Small intestine (tissue), 16 donors: ENCODE measurements at places on chromosomes 12 and 14.

DNA sequence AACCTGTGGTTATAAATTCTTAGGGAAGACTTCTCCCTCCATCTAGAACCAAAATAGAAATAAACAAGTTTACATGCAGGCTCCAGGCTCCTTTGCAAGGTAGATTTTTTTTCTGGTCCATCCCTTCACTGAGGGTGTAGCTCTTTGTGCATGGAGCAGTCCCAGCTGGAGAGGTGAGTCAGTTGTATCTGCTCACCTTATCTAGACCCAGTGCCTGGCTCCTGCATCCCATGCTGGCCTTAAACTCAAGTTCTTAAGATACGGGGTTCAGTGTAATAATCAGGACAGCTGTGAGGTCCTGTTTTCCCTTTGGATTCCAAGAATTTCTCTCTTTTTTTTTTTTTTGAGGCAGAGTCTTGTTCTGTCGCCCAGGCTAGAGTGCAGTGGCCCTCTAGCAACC is 14.8 kb downstream of the ATP6V0A2 start:
- DNase-seq, result no peak

DNA sequence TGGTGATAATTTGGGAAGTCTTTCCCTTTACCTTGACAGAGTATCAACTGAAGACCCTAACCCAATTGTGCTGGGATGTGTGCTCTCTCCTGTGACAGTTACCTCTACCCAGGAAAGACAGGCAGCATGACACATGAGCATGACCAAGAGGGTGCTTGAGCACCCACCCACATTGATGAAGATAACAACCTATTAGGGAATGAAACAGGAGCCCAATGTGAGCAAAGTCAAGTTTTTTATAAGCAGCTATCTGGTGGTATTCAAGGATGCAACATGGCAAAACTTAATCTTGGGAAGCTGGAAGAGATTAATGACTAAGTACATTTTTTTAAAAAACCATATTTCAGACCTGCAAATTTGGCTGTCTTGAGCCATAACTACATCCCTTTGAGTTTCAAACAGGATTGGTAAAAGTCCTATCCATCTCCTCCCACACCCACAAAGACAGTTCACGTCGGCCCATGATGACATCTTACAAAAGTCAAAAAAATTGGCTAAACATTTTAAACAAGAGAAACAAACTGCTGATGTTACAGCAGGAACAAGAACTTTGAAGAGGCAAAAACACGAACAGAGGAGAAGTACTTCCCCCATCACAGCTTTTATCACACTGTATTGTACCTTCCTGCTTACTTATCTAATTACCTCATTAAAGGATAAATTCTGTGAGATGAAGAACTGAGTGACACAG is 60.3 kb downstream of the MED13L start:
- no peak for DNase-seq

DNA sequence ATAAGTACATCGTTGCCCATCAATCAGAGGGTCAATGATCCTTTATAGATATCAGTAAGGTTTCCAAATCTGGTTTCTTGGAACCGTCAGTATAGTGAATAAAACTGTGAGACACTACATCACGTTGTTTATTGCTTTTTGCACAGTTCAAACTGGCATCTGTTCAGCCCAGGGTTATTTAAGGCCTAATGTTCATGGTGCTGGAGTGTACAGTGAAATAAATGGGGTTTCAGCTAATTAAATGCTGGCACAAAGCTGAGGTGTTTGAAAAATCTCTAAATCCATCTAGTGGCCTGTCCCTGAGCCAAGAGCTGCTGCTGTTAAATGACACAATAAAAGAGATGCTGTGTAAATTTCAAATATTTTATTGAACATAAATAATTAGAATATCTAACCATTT is 69.9 kb downstream of the RPS29 start:
- no peak for DNase-seq

- no peak for DNase-seq
Measured at GRCh38 chr12:47772094-47772660, 861 bp upstream of the SLC48A1 start.

GRCh38 chr14:100486025-100486828 is 101.0 kb downstream of the BEGAIN start:
- DNase-seq, result peak; percentile 84

GRCh38 chr12:26460361-26460760 is 265.0 kb downstream of the SSPN start:
- no peak for DNase-seq

DNA sequence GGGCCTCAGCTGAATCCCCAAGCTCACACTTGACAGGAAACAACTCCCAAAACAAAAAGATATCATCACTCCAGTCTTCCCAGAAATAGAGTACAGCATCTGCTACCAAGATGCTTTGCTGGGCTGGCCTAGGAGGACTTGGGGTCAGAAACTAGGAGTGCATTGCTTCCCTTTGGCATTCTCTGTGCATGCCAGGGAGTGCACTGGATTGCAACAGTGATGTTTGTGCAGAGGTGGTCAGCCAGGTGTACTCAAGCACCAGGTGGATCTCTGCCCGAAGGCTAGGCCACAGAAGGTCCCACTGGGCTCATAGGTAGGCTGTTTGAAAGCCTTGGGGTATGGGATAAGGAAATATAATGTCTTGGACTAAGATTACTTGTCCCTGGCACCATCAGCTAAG is 51.1 kb downstream of the RAB35 start:
- no peak for DNase-seq

- DNase-seq, result no peak
Measured at GRCh38 chr12:52043386-52044212, 7.6 kb upstream of the NR4A1 start.

GRCh38 chr12:24554612-24555295 is 394.1 kb downstream of the BCAT1 start:
- no peak for DNase-seq

GRCh38 chr14:21367582-21368144 is 16.2 kb downstream of the SUPT16H start:
- no peak for DNase-seq

DNA sequence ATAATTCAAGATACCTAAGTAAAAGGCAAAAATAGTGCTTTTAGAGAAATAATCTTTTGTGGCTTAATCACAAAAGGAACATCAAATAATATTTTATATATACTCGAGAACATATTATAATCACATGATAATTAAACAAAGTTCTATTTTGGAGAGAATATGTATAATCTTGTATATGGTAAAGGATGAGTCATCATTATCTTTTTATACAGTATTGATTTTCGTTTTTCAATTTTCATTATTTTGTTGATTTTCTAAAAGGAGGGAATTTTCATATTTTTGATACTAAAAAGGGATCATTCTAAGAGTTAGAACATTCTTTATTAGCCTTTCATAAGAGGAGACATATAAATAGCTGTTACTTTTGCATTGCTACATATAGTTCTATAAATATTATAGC is 77.3 kb upstream of the TTC7B start:
- no peak for DNase-seq

- DNase-seq, result no peak
Measured at GRCh38 chr12:52735106-52735505, 31.8 kb upstream of the KRT77 start.

DNA sequence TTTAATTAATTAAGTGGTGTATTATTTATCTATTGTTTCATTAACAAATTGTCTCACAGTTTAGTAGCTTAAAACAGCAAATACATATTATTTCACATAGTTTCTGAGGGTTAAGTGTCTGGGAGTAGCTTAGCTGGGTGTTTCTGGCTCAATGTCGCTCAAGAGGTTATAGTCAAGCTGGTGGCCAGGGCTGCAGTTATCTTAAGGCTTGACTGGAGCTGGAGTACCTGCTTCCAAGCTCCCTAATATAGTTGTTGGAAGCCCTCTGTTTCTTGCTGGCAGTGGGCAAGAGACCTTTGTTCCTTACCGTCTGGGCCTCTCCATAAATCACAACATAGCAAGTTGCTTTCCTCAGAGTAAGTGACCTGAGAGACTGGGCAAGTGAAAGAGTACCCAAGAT is 66.6 kb downstream of the RAD51B start:
- DNase-seq, result peak; percentile 14

DNA sequence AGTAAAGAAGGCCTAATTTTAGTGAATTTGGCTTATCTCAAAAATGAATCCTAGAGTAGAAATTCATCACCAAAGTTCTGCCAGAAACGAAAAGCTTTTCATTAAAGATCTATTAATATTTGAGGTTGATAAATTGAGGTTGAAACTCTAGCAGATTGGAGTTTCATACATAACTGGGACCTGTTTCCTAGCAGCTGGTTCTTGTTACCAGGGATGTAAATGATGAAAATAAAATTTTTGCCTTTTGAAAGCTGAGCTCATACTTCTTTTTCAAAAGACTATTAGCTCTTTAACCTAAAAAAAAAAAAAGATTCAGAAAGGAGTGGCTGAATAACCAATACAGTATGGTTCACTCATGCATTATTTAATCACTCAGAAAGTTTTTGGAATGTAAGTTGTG is 98.3 kb downstream of the PTGER2 start:
- DNase-seq, result no peak

DNA sequence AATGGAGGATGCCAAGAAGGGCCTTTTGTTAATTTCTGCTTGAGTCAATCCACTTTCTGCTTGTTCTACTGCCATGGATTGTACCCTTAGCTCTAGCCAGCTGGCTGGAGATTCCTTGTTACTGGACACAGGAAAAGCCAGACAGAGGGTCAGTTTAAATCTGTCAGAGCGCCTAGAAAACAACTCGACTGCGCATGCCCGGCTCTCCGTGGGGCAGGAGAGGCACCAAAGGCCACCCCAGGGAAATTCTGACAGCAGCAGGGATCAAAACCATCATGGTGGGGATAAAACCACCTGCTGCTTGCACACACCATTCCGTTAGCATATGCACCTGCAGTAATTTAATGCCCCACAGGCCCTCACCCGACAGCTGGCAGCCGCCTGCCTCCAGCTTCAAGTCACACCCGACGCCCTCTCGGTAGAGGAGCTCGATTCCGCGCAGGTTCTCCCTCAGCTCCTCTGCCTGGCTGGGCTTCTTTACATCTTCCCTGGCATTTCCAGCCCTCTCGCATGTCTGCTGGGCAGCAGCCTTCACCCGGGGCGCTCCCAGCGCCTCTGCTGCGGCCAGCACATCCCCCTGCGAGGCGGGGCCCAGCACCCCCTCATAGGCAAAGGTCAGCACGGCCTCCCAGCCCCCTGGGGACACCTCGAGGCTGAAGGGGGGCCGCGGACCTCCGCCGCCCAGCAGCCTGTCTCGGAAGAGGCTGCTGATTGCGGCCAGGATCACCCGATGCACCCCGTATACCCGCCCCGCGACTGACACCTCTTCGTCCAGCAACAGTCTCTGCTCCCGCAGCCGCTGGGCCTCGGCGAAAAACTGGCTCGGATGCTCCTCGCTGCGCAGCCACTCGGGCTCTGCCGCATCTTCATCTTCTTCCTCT is 1.0 kb downstream of the KLHL33 start:
- no peak for DNase-seq

- peak; percentile 44 for DNase-seq
Measured at GRCh38 chr12:3727877-3728632, 24.9 kb downstream of the CRACR2A start.

GRCh38 chr12:118958520-118958919 is 22.8 kb upstream of the SRRM4 start:
- DNase-seq, result no peak

DNA sequence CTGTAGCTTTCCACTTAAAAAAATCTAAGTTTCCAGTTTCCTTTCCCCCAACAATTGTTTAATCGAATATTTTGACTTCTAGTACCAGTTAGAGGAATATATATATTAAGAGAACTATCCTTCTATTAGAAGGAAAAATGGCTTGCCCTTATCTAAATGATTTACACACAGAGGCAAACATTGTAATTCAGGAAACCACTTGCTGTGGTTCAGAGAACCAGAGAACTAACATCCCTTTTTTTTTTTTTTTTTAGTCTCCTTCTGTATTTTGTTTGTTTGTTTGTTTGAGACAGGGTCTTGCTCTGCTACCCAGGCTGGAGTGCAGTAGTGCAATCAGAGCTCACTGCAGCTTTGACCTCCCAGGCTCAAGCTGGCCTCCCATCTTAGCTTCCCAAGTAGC is 746.6 kb downstream of the VRK1 start:
- no peak for DNase-seq

- DNase-seq, result no peak
Measured at GRCh38 chr12:50087151-50087550, 2.0 kb downstream of the SMARCD1 start.

- no peak for DNase-seq
Measured at GRCh38 chr14:91108941-91109611, 4.8 kb upstream of the DGLUCY start.

DNA sequence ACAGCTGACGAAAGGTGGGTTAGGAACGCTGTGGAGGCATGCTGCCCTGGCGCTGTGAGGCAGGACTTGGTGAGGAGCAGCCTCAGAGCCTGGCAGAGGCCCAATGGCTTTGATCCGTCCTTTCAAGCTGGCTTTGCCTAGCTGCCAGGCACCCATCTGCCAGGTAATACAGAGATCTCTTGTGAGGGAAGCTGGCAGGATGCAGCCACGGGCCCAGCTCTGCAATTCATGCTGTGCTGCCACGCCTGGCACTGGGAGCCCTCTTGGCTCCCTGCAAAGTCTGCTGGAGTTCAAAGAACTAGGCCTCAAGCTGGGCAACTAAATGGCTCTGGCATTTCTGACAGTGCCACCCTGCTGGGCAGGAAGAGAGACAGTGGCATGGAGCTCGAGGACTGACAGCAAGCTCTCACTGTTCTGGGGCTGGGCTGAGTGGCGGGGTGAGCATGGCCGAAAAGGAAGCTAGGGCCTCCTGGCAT is 18.7 kb downstream of the IQSEC3 start:
- no peak for DNase-seq

DNA sequence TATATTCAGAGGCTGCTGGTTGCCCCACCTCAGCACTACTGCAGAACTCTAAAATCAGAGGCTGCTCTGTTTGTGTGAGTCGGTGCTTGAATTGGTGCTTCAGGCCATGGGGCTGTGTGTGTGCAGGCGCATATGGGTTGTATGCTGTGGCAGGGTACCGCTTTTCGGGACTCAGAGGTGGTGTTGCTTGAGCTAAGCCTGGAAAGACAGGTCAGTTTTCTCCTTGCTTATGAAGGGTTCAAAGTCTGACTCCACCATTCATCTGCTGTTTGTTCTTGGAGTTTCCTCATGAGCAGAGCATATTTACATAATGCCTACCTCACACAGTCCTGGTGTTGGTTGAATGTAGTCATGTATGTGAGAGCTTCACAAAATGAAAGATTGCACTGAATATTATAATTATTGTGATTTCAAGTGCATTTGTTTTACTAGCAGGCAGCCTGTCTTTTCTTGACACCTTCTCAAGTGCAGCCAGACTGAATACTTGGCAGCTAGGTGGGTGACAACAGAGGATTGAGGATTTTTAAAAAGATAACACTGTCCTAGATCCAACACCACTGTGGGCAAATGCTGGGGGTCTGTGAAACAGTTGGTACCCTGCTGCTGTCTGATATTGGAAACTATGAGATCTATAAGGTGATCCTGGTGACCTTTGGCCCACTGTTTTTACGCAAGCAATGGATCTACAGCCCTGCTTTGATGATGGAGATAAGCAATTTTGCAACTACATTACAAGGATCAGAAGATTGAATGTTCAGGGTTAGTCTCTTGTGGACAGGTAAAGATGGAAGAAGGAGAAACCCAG is 1.0 kb upstream of the ANG start:
- peak; percentile 91 for DNase-seq

DNA sequence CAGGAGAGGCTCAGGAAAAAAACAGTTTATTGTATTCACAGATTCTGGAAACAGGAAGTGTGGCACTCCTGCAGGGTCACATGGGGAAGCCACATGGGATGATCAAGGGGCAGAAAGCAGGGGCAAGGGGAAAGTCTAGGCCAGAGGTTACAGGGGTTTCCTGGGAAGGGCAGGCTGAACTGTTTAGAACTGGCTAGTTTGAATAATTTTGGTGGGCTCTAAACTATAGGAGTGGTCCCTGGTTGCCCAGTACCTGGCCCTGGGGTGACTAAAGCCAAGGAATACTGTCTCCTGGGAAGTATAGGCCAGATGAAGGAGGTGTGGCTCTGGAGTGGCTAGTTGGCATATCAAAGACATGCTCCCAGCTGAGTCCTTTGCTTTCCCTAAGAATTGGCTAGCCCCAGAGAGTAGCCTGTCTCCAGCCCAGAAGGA is 169.2 kb downstream of the SLC41A2 start:
- DNase-seq, result no peak
